T follicular helper cell (primary cell): ENCODE measurements at places on chromosomes 16 and 17.
A peak's percentile ranks its signal among the peaks of the same experiment; 100 is the strongest.

GRCh38 chr17:35255316-35255715, 12.4 kb downstream of the SLFN5 start:
- no peak for DNase-seq

DNA sequence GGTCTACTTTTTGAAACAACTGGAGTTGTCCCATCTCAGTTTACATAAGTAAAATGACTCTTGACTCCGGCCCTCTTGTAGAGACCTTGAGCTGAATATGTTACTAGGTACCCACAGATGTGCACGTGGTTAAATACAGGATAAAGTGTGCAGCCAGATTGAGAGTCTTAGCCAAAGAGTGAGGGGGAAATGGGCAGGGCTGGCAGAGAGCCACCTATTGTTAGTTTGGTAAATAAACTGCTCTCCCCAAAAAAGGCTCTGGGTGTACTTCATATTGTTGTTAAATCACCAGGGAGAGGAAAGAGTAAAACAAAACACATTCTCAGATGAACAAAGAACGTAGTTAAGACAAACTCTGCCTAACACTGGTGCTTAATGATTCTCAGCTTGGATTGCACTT, 20.3 kb downstream of the G6PC1 start:
- DNase-seq, result no peak

GRCh38 chr17:29291163-29291752, 2.7 kb downstream of the NUFIP2 start:
- no peak for DNase-seq

DNA sequence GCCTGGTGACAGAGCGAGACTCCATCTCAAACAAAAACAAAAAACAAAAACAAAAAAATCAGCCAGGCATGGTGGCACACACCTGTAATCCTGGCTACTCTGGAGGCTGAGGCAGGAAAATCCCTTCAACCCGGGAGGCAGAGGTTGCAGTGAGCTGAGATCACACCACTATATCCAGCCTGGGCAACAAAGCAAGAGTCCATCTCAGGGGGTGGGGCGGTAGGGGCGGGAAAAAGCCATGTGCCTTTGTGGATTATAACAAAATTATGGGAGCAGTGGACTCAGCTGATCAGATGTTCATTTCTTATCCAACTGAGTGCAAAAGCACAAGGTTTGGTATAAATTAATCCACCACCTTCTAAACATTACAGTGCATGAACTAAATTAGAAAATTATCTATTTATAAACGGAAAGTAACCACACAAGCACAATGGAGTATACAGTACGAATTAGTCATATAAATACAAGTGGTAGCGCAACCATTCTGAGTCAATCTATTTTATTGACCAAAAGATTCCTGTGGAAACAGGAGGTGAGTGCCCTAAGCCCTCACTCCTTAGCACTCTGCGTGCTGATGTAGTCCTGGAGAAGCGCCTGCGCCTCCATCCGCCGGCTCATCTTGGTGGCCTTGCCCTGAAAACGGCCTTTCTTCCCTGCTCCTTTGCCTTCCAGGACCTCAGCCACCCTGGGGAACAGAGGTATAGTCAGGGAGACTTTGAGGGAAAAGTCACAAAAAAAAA, 14.0 kb downstream of the AARSD1 start:
- DNase-seq, result no peak

- peak; percentile 40 for DNase-seq
These were observed at the start of gene FLII for GRCh38 chr17:18258356-18259038. FLII (minus strand) TSS chr17:18258738; CDS start chr17:18258690, 48 bp downstream.

- DNase-seq, result no peak
These were observed 35.5 kb downstream of the GAN start for GRCh38 chr16:81350306-81350615.

DNA sequence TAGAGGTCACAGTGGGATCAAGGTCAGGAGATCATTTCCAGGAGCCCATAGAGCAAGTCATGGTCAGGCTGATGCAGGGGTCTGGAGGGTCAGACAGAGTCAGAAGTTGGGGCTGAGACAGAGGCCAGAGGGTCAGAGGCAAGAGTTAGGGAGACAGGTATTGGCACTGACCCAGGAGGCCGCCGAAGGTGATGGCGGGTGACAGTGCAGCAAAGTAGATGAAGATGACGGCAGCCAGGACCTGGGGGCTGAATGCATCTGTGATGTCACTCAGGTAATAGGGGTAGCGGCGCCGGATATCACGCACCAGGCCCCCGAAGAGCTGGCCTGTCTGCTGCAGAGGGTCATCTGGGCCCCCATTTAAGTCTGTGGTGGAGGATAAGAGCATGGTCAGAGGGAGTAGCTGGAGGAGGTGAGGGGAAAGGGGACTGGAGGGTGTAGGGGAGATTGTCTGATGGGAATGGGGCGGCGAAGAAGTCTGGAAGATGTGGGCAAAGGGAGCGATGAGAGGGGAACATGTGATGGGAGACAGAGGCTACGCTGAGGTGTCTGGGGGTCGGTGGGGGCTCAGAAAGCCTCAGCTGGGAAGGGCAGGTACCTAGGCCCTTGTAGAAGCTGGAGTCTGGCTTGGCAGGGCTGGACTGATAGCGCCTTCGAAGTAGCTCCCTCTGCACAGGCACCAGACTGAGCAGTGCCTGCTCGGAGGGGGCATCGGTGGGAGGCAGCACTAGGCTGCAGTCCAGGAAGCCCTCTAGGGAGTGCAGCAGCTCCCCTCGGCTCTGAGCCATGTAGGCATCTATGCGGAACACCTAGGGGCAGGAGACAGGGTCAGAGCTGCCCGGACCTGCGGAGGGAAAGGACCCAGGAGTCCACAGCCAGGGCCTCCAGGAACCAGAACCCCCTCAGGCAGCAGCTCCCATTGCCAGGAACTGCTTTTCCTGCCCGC, 9.8 kb downstream of the SLC4A1 start:
- no peak for DNase-seq

- no peak for DNase-seq
These were observed 40.2 kb downstream of the GRB2 start for GRCh38 chr17:75365009-75365930.

DNA sequence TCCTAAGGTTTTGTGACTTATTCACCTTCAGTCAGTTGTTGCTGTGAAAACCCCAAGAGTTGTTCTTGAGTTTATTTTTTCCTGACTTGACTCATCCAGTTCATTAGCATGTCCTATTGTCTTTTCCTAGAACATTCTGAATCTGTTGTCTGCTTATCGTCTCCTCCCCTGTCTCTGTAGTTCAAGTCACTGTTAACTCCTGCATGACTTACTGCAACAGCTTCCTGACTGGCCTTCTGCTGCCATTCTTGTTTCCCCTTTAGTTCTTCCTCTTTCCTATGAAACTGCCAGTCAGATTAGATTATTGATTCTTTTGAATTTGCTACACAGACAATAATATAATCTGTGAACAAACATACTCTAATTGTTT, 161.5 kb downstream of the FTO start:
- DNase-seq, result no peak

- DNase-seq, result no peak
These were observed 5.7 kb upstream of the KCNJ12 start for GRCh38 chr17:21370430-21370829.

DNA sequence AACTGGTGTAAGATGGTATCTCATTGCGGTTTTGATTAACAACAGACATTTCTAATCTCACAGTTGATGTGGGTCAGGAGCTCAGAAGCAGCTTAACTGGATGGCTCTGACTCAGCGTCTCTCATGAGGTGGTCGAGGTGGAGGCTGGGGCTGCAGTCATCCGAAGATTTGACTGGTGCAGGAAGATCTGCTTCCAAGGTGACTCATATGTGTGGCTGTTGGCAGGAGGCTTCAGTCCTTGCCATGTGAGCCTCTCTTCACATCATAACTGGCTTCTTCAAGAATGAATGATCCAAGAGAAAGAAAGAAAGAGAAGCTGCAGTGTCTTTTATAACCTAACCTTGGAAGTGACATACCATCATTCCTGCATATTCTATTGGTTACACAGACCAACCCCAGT, 376.1 kb downstream of the SEC14L1 start:
- no peak for DNase-seq

DNA sequence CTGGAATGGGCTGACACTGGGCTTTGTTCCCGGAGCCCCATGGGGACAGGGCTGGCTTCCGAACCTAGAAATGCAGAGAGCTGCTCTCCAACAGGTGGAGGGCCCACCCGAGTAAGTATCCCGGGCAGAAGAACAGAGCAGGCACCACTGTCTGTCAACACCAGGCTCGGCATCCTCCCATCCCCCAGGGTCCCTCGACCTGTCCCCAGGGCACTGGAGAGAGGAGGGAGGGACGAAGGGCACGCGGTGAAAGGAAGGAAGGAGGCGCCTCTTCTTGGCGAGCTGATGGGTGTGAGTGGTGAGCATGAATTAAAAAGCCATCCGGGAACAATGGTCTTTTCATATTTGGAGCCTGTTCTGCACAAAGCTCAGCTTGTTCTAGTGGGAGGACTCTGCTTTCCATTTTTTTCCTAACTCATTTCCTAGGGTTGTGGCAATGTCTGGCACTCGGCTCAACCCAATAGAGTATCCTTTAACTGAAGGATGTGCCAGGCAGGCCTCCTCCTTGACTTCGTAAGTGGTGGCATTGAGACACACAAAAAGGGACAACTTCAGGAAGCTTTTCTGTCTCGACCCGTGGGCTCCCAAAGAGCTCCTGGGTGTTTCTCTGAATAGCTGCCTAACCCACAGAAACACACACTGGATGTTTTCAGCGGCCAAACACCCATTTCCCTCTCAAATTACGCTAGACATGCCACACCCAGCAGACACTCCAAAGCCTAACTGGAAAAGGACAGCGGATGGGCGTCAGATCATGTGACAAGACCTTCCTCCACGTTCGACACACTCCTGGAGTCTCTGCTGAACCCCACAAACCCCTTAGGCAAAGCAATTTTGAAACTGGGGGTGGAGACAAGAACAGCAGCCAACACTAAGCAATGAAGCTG, 47.7 kb downstream of the ZFHX3 start:
- DNase-seq, result no peak

DNA sequence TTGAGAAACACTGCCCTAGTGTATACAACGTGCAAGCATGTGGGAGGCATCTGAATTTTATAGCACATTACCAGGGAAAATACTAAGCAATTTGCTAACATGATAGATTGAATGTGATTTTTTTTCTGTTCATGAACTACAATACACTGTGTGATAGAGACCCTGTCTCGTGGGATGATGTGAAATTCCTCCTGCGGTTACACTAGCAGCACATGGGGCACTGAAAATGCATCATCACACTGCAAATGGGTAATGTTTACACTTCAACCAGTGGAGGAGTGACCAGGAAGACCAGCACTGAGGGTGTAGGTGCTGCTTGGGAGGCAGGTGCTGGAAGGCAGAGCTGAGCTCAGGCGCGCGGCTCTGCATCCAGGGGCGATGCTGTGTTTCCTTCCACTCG, 28.8 kb downstream of the ORC6 start:
- DNase-seq, result no peak

- no peak for DNase-seq
These were observed 1.9 kb downstream of the RTN4RL1 start for GRCh38 chr17:2023256-2023655.

GRCh38 chr17:633641-634101, 81.0 kb downstream of the VPS53 start:
- DNase-seq, result no peak

DNA sequence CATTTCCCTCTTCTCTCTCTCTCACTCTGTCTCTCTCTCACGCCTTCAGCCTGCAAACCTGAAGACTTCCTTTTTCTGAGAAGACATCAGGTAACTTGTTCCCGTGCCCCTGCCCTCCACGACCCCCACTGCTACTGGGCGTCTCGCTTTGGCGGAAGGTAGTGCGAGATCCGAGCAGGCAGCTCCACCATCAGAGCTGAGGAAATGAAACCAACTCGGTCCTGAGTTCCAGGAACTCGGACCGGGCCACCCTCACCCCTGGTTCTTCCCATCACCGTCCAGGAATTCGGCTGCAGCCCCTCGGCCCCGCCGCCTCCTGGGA, 585 bp downstream of the MLKL start:
- DNase-seq, result no peak

GRCh38 chr17:48070195-48070594, 22.0 kb downstream of the NFE2L1 start:
- no peak for DNase-seq

- no peak for DNase-seq
These were observed 1.3 kb upstream of the CLEC19A start for GRCh38 chr16:19284207-19284606.

DNA sequence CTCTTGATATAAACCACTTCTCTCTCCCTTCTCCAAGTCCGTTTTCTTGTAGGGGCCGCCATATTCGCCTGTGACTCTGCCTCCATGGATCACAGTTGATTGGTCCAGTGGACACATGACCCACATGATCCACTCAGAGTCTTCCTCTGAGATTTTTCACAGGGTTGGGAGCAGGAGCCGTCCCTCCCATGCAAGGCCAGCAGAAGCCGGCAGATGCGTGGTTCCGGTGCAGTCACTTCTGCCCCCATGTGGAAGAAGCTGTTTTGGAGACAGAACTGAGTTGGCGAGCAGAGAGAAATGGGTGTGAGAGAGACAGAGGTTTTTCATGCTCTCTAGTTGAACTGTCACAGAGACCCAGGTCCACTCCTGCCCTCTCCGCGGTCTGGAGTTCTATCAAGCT, 83.3 kb downstream of the C16orf95 start:
- no peak for DNase-seq

DNA sequence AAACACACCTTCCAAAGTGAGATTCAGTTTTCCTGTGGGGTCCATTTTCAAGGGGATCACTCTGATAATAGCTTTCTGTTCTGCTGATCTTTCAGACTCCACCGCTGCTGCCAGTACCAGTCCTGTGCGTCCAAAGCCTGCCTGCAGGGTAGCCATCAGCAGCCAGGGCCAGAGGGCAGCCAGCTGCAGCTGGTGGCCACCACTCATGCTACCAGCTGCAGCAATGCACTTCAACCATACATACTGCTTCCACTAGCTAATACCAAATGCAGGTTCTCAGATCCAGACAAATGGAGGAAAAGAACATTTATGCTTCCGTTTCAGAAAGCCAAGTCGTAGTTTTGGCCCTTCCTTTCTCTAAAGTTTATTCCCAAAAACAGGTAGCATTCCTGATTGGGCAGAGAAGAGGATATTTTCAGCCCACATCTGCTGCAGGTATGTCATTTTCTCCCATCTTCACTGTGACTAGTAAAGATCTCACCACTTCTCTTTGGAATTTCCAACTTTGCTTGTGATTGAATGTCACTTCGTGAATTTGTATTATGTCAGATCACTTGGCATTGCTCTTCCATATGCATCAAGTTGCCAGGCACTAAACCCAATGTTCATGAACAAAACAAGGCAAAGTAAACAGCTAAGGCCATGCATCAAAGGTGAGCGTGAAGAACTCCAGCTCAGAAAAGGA, 1.8 kb downstream of the RNF43 start:
- no peak for DNase-seq

GRCh38 chr17:73646409-73647300, 2.4 kb upstream of the SDK2 start:
- DNase-seq, result no peak

DNA sequence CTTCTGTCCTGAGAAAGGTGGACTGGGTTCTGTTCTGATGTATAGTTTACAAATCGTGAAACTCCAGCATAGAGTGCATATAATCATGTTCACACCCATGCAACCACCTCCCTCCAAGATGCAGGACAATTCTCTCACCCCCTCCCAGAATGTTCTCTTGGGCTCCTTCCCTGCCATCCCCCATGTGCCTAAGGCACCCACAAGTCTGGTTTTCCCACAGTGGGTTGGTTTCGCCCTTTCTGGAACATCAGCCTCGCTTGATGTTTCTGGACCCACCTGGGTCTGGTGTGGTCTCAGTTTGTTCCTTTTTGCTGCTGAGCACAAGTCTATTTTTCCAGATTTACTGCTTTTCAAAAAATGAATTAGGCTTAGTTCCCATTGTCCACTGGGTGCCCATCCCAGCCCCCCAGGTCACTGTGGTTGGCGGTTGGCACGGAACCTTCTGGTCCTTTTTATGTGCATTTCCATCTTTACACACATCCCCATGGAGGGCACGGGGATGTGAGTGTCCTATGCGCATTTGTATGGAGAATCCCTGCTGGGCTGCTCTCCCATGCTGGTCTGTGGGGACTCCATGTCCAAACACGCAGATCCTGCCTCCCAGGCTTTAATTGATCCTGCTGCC, 19.0 kb downstream of the MAP2K3 start:
- DNase-seq, result no peak
